Stimulated activated CD4-positive, alpha-beta T cell treated with anti-CD3 and anti-CD28 coated beads, Interleukin-12 subunit alpha, Interleukin-12 subunit beta, amount 100 ng/mL, for 48 hours (primary cell): ENCODE measurements at places on chromosomes 3 and 15.

DNA sequence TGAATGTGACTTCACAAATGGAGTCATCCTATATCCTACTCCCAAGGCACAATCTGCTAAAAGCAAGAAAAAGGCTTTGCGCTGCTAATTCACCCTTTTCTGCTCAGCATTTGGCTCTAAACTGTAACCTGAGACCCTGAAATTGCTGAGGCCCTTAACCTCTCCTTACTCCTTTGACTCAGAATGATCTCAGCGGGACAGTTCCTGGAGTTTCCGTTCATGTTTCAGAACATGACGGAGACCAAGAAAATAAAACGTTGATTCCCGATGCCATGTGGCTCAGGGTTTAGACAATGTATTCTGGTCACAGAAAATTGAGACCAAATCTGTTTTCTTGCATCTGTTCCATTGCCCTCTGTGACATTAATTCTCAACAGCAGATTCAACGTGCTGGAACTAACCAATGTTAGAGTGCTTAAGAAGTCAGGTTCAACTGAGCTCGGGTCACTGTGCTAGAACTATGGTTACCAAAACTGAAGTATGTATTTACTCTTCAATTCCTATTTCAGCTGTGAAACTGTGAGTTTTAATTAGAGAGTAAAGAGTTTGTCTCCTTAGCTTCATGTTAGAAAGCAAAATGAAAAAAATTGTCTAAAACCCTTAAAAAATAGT lies 45.4 kb upstream of the TMC3 start:
- no peak for DNase-seq

DNA sequence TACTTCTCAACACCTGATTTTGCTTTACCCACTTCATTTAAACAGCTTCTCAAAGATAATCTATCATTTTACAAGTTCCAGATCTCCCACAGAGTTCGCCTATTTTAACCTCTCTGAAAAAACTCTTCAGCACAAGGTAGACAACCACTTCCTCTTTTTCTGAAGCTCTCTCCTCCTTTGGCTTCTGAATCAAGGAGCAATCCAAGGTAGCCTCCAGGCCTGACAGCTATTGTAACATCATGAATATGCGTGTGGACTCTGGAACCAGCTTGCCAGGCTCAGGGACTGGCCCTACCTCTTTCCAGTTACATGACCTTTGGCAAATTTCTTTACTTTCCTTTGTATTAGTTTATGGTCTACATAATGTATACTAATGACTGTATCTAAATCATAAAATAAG lies 405.9 kb upstream of the ZNF385D start:
- no peak for DNase-seq

DNA sequence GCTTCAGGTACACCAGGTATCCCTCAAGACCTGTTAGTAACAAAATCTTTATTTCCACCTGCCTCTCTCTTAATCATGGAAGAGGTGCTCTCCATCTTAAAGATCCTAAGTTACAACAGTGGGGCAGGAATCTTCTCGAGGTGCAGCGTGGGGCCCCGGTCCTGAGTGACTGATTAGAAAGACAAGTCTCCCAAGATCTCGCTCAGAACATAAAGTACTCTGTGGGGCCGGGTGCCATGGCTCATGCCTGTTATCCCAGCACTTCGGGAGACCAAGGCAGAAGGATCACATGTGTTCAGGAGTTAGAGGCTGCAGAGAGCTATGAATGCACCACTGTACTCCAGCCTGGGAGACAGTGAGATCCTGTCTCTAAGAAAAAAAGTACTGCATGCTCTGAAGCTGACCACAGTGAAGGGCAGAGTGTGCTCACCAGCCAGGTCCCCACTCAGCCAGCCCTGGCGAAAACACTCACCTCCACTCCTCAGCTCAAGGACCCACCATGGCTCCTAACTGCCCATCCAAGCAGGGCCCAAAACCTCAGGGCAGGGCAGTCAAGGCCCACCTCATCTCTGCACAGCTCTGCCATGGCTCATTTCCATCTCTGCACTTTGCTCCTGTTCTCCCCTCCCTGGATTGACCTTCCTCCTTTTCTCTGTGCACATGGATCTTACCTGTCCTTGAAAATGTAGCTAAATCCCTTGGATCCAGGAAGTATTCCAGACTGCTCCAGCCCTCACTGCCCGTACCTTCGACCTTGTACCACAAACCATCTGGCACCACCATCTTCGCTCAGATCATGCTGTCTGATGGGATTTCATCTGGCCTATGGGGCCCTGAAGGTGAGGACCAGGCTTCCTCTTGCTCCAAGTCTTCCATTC lies 7.1 kb downstream of the SEMA7A start:
- no peak for DNase-seq

DNA sequence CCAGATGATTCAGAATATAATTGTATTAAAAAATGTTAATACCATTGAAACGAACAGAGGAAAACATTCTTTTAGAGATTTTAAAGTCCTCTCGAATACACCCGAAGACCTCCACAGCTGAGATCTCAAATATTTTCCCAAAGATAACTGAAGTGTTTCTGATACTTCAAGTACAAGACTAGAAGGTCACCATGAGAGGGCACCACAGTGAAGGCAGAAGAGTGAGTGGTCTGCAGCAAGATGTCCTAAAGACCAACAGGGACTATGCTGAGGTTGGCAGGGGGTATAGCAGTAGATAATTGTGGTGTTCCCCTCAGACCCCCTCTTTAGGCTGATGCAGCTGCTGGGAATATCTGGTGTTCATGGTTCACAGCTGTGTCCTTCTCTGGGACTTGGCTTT lies 156.5 kb downstream of the PDCD6IP start:
- DNase-seq, result no peak

DNA sequence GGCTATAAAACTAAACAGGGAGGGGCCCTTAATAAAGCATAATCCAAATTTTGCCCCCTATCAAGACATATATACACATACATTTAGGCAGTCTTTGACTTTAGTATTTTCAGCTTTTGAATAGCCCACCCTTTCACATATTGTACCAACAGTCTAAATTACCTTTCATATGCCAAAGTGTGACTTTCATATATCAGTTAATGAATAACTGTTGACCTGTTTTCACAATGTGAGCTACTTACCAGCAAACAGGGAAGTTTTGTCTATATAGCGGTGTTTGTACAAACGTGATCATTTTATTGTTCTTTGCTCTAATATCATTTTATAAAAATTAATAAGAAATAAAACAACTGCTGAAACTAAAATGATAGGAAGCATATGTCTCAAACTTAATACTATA lies 28.0 kb downstream of the CEP152 start:
- no peak for DNase-seq

DNA sequence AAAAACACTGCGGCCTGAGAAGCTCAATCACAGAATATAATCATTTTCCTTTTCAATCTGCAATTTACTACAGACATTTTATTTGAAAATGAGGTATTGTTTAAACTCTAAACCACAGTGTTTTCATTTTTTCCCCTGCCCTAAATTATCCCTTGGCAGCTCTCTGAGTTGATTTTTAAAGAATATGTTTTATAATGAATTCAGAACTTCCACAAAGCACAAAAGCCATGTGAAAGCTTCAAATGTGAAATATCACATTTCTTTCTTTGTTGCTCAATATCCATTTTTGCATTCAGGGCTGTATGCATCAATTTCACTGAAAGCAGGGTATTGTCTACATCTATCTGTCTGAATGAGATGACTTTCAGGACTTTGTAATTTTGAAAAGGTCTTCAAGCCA lies 813.6 kb upstream of the ALCAM start:
- DNase-seq, result no peak

DNA sequence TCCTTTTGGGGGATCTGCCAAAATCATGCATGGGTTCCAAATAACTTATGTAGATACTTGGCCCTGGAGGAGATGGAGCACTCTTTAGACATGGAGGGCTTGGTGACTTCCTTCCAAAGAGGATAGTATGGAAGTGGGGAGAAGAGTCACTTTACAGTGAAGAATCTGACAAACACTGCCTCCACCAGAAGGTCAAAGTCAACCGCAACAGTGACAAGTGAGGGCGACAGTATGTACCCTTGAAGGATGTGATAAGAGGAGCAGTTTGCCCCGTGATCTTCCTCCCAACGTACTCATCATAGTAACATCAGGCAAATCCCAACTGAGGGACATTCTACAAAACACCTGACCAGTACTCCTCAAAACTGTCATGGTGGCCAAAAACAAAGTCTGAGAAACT lies 62.0 kb downstream of the LMCD1 start:
- DNase-seq, result no peak

DNA sequence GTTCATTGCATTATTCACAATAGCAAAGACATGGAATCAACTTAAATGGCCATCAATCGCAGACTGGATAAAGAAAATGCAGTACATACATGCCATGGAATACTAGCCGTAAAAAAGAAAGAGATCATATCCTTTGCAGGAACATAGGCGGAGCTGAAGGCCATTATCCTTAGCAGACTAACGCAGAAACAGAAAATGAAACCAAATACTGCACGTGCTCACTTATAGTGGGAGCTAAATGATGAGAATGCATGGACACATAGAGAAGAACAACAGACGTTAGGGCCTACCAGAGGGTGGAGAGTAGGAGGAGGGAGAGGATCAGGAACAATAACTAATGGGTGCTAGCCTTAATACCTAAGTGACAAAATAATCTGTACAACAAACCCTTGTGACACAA lies 57.9 kb downstream of the RASA2 start:
- no peak for DNase-seq
